ENCODE measurements at places on chromosomes 6 and 20.

DNA sequence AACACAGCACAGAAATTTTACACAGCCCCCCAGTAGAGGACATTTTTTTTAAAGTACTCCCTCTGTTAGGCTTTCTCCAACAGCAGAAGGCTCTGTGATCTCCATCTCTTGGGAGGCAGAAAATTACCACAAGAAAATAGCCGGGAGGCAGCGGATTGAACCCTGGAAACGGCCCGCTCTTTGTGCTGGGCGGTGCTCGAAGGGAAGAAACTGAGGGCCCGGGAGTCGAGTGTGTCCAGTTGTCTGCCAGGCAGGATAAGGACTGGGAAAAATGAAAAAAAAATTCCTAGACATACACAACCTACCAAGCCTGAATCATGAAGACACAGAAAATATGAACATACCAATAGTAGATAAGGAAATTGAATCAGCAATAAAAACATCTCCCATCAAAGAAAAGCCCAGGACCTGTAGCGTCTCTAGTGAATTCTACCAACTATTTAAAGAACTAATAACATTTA lies 31.5 kb downstream of the POM121L2 start:
- no peak for DNase-seq

- no peak for DNase-seq
Observed at GRCh38 chr20:23199356-23199755, 113.2 kb upstream of the CD93 start.

DNA sequence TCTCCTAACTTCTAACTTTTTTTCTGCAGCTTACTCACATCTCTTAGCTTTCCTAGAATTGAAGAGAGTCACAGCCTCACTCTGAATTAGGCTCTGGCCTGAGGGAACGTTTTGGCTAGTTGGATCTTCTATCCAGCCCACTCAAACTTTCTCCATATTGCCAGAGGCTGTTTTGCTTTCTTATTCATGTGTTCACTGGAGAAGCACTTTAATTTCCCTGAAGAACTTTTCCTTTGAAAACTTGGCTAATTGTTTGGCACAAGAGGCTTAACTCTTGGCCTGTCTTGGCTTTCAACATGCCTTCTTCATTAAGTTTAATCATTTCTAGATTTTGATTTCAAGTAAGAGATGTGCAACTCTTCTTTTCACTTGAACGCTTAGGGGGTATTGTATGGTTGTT lies 138.2 kb upstream of the PLCB4 start:
- no peak for DNase-seq

GRCh38 chr6:73516514-73517489 lies 4.0 kb downstream of the EEF1A1 start:
- DNase-seq: no peak

- DNase-seq: no peak
Observed at GRCh38 chr6:32716396-32716795, 24.8 kb upstream of the HLA-DQA2 start.

- DNase-seq: peak; percentile 28
Observed at GRCh38 chr6:111482188-111482958, 645 bp downstream of the REV3L start.

GRCh38 chr6:150391890-150392289 lies 23.1 kb downstream of the IYD start:
- no peak for DNase-seq

GRCh38 chr6:129661536-129662405 lies 48.2 kb downstream of the ARHGAP18 start:
- DNase-seq: no peak

DNA sequence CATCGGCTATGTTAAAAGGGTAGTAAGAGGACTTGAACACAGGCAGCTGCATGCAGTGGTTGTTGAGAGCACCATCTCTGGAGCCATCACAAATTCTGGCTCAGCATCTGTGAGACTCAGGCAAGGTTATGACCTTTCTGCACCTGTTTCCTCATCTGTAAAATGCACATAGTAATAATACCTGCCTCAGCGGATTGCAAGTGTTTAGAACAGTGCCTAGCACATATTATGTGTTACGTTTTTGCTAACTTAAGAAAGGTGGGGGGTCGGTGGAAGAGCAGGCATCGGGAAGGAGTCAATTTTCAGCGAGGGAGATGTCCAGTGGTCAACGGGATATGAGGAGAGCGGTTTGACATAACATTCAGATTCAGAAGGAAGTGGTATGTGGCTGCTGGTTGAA lies 2.9 kb downstream of the LY6G5C start:
- DNase-seq: no peak

- no peak for DNase-seq
Observed at GRCh38 chr6:15153191-15153590, 92.7 kb upstream of the JARID2 start.

DNA sequence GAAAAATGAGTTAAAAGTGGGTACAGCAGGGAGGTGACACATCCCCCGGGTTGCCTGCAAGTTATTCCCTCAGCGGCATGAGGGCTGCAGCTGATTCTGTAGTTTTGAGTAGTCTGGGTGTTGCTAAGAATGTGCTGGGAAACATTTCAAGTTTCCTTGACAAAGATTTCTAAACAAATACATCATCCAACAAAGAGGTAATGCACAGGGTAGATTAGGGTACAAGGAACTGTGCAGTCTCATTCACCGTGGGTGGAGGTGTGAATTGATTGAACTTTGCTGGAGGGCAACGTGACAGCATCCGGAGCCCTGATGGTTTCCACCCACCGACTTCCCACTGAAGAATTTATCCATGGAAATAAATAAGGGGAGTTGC lies 21.8 kb downstream of the CASS4 start:
- no peak for DNase-seq

GRCh38 chr20:62122654-62123449 lies 577 bp downstream of the LSM14B start:
- no peak for DNase-seq

DNA sequence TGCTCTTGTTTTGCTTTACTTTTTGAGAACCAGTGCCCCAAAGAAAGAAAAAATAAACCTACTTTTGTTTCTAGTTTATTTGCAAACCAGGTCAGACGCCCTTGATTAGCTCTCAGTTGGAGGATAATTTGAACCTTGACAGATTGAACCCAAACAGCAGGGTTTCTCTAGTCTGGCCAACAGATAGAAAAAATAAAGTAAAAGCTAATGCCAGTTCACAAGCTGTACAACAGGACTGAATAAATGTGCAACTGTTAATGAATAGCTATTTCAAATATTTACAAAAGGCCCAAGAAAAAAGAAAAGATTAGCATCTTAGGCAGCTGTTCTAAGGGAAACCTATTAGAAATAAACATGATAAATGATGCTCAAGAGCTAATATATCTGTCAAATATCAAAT lies 331.8 kb downstream of the CDKAL1 start:
- no peak for DNase-seq

DNA sequence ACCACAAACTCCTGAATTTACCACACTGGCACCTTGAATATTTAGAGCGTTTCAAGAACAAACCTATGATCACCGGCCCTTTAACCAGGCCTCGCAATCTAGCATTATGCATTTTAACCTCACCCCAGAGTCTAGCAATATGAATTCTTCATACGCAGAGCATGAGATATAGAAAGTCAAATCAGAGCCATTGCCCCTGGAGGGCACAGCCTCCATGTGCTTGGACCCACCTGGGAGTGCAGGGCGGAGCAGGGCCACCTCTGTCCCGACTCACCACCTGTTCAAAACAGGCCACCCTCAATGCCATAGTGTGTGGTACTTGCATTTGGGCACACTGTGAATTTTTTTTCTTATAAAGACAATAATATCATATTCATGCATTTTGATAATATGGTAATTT lies 19.5 kb upstream of the AFDN start:
- DNase-seq: no peak
